Chondrocyte (in vitro differentiated cells): ENCODE measurements at places on chromosomes 7 and 10. TPM values are rescaled to one million over a fixed set of nuclear protein-coding genes. Genes with fewer than 3 reads are reported as not detected.

- no peak for DNase-seq
These were observed 28.9 kb downstream of the HTRA1 start for GRCh38 chr10:122490268-122490667.

DNA sequence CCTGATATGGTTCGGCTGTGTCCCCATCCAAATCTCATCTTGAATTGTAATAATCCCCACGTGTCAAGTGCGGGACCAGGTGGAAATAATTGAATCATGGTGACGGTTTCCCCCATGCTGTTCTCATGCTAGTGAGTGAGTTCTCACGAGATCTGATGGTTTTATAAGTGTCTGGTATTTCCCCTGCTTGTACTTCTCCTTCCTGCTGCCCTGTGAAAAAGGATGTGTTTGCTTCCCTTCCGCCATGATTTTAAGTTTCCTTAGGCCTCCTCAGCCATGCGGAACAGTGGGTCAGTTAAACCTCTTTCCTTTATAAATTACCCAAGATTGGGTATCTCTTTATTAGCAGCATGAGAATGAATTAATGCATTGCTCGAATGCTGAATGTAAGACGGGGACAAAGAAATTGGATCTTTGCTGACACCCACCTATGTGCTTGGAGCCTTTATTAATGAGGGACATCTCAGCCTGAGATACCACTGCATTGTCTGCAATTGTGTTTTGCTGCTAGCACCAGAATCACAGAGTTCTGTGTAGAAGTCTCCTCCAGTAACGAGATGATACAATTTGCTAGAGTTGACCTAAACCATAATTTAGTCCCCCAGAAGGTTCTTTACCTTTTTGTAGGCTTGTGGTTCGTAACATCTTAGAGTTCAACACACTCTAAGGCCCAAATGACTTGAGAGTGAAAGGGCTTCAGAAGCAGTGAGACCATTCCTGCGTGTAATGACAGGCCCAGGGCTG is 28.6 kb downstream of the SLC35B4 start:
- DNase-seq = no peak

DNA sequence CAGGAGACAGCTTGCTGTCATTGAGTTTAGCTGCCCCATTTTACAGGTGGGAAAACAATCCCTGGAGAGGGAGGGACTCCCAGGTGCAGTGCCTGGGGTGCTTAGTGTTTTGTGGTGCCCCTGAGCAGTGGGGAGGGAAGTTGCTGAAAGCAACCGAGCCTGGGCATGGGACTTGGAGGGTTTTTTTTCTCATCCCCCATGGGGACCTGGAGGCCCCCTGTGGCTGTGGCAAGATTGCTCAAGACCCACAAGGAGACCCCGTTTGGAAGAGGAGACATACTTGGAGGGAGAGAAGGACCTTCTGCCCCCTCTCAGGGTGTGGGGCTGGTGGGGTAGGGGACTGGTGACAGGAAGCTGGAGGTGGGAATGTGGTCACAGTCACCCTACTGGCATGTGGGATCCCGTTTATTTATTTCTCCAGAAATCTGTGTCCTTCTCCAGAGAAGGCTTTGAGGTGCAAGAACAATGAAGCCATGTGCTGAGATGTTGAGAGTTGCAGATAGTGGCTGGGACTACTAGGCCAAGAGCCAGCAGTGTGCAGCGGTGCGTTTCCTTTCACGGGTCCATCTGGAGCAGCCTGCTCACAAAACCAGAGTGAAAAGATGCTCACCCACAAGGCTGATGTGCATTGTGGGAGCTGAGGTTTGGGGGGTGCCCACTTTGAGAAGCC is 21.5 kb downstream of the ZMIZ1 start:
- DNase-seq = no peak

DNA sequence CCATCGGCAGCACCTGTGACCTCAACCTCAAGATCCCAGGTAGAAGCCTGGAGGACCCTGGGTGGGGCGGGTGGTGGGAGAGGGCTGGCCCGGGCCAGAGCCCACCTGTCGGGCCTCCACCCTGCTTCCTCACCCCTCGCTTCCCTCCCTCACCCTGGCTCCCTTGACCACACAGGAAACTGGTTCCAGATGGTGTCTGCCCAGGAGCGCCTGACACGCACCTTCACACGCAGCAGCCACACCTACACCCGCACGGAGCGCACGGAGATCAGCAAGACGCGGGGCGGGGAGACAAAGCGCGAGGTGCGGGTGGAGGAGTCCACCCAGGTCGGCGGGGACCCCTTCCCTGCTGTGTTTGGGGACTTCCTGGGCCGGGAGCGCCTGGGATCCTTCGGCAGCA is 8.9 kb upstream of the ATP6V1F start:
- DNase-seq = no peak

DNA sequence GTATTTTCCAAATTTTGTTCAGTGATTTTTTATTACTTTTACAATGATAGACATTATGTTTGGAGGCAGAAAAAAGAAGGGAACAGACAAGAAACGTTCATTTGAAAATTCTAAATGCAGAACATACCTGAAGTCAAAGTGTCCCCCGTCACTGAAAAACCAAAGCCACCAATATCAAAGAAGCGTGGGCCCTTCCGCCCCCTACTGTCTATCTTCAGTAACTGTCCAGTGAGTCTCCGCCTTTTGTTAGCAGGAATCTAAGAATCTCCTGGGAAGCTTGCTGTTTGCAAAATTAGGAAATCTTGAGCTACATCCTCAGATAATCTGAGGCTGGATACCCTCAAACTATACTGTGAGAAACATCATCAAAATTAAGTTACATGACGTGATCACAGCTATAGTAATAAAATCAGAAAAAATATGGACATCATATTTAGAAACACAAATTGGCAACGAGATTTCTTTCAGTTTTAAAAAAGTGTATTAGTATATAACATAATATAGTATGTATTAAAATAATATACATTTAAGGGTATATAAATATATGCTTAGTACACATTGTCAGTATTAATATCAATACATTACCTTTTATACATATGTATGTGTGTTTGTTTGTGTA is 169.3 kb upstream of the AKR1E2 start:
- DNase-seq = no peak

DNA sequence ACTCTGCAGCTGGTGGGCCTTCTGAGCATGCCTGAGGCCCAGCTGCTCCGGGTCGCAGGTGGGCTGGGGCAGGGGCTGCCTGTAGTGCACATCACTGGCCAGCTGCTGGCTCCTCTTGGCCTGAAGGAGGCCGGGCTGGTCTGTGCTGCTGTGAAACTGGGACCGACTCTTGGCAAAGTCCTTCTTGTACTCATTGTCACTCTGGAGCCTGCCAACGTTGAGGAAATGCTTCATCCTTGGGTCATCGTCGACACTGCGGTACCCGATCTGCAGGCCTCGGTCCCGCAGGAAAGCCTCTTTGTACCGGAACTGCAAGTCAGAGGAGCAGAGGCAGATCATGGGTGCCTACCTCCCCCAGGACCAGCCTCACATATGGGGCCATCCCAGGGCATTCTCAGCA is 37.7 kb downstream of the HABP2 start:
- no peak for DNase-seq

DNA sequence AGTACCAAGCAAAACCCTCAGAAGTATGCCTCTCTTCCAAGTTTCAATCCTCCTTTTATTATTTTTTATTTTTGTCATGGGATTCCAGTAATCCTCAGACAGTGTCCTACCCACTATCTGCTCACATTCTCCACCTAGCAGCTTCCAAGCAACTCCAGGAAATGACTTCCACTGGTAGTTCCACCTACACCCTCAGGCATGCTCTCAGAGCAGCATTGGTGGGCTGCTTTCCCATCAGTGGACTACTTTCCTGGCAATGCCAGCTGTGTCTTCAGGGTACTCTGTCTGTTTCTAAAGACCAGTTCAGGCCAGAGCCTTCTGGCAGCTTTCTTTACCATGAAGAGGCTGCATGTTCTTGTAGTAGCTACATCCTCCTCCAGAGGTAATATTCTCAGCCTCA is 244.0 kb downstream of the HGF start:
- no peak for DNase-seq

DNA sequence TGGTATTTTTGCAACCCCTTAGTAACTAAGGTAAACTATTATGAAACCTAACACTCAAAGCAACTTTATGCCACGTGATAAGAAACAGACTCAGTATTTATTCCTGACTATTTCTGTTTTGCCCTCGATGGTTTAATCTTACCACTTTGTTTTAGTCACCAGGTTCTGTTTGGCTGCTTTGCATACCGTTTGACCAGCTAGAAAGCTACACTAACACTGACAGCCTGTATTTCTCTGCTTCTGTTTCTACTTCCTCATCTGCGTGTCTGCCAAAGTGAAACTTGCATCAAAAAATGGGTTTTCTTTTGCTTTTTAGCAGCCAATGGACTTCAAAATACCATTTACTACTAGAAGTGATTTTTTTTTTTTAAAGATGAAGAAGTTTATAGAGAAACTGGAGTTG is 802.5 kb downstream of the GRM8 start:
- no peak for DNase-seq

DNA sequence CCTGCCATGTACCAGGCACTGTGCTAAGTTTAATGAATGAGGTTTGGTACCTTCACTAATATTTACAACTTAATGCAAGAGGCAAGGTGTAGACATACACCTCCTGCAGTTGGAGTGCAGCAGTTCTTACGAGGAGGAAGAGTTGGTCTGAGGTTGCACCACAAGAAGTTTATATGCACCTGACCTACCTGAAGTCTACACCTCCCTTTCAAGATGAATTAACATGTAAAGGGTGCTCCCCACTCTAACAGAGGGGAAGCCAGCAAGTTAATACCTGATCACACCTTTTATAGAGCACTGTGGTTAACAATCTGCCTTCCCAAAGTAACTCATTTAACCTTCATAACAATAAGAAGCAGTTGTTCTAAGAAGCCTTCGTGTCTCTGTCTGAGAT is 120.0 kb downstream of the LYZL1 start:
- DNase-seq = no peak

GRCh38 chr7:5397736-5398135 is 25.9 kb downstream of the TNRC18 start:
- no peak for DNase-seq

The TUBB8 gene
- total RNA-seq = 0.22 TPM in 1 of 3 replicates, not detected in the others

The MTERF1 gene
- total RNA-seq = 7.7 to 11.7 TPM (median 8.0 TPM) in 3 replicates
